ENCODE measurements at places on chromosomes 11 and 22.

- no peaks in the 10 kb centered on the region for H3K27me3 ChIP-seq
- no peak overlapping the region for H3K27ac ChIP-seq
- H3K36me3 ChIP-seq: no peaks in the 10 kb centered on the region
Measured at GRCh38 chr11:69121021-69121420, 34.7 kb upstream of the SMIM38 start.

DNA sequence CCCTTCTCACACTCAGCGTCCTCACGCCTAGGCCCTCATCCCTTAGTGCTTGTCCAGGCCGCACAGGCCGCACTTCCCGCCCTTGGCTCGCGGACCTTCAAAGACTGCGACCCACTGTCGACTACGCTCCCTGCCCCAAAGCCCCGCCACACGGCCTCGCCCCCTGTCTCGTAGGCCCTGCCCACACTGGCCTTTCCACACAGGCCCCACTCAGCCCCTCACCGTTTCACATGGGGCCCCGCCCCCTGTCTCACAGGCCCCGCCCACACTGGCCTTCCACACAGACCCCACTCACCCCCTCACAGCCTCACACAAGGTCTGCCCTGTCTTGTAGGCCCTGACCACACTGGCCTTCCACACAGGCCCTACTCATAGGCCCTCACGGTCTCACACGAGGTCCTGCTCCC, 11.0 kb downstream of the NRXN2 start:
- DNase-seq: no peak
- no peaks in the 10 kb centered on the region for H3K36me3 ChIP-seq
- no peak overlapping the region for H3K4me3 ChIP-seq
- H3K27me3 ChIP-seq: peaks cover 56% of the 10 kb centered on the region
- peaks cover 24% of the 10 kb centered on the region for H3K4me1 ChIP-seq

GRCh38 chr11:65880844-65881421, 1.3 kb downstream of the CTSW start:
- no peak overlapping the region for H3K4me3 ChIP-seq
- no peak overlapping the region for H3K27ac ChIP-seq
- H3K4me1 ChIP-seq: peaks cover 2% of the 10 kb centered on the region
- no peaks in the 10 kb centered on the region for H3K27me3 ChIP-seq

GRCh38 chr22:47796128-47796908, 1033.9 kb downstream of the TBC1D22A start:
- H3K4me3 ChIP-seq: no peak overlapping the region
- DNase-seq: no peak
- H3K4me1 ChIP-seq: no peaks in the 10 kb centered on the region
- H3K27me3 ChIP-seq: no peaks in the 10 kb centered on the region

GRCh38 chr11:30285416-30286121, 37.3 kb upstream of the ARL14EP start:
- no peaks in the 10 kb centered on the region for H3K36me3 ChIP-seq
- H3K27me3 ChIP-seq: no peaks in the 10 kb centered on the region
- H3K27ac ChIP-seq: no peak overlapping the region
- peaks cover 2% of the 10 kb centered on the region for H3K4me1 ChIP-seq

Data from neuronal stem cell (in vitro differentiated cells).